ENCODE measurements at places on chromosomes 3 and 15.

DNA sequence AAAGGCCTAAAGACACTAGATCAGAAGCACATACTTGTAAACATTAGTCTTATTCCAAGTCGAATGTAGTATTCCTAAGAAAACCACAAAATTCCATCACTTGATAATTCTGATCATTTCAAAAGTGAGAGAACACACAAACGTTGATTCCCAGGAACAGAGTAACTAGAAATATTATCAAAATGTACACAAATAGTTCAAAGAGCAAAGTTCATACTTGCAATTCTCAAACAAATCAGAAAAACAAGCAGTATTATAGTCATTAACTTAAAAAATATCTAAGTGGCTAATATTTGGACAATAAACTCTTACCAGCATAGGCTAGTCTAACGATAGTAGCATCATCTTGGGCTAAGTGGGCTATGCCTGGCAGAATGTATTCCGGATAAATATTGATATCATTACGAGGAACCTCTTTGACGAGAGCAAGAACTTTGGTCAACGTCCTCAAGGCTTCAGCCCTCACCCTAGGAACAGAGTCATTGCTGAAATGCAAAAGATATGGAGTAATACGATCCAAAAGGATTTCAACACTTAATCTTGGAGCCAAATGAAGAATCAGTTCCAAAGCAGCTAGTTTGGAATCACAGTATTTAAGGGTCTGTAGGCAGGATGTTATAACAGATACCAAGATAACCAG, 13.3 kb downstream of the PIK3R4 start:
- DNase-seq = no peak

GRCh38 chr3:165854696-165855095, 17.5 kb upstream of the BCHE start:
- DNase-seq = peak; percentile 36

- DNase-seq = no peak
These were observed 126.5 kb upstream of the ROPN1 start for GRCh38 chr3:124118397-124118796.

- no peak for DNase-seq
These were observed 5.1 kb downstream of the ABI3BP start for GRCh38 chr3:100988080-100988479.

- DNase-seq = peak; percentile 36
These were observed 889 bp upstream of the LRRIQ4 start for GRCh38 chr3:169811631-169812331.

GRCh38 chr3:140250010-140250855, 315.2 kb downstream of the CLSTN2 start:
- no peak for DNase-seq

Data from kidney glomerular epithelial cell (primary cell).